ENCODE measurements at places on chromosomes 5 and 9.

DNA sequence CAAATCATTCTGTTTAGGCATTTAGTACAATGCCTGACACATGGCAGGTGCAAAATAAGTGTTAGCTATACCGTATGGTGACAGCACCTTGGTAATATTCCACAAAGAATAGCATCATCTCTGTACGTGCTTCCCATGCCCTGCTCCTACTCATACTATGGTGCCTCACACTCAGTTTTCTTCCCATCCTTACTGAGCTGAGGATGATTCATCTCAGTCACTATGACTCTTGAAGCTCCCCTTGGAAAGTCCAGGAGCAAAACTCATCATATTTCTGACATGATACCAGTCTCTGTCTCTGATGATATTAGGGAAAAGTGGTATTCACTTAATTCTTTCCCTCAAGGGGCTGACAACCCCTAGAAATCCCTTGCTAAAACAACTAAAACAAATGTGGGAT lies 423.3 kb downstream of the EFNA5 start:
- DNase-seq: no peak

DNA sequence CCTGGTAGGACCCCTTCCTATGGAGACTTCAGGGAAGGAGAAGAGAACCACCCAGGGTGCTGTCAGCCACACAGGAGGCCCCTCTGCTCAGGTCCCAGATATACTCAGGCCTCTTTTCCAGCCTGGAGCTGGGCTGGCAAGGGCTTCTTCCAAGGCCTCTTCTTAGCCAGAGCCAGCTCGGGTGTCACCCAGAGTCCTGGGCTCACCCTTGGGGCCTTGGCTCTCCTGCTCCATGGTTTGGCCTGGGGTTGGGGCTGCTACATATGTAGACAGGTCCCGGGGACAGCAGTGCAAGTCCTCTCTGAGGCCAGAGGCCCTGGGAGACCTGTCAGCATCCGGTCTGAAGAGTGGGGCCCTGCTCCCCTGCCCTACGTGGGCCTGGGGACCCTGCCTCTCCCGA lies 22.8 kb downstream of the PAEP start:
- no peak for DNase-seq

- no peak for DNase-seq
Measured at GRCh38 chr5:142795251-142795650, 25.1 kb downstream of the ARHGAP26 start.

- DNase-seq: no peak
Measured at GRCh38 chr5:130601-131131, 38.7 kb downstream of the PLEKHG4B start.

- no peak for DNase-seq
Measured at GRCh38 chr9:18629136-18629535, 155.2 kb downstream of the ADAMTSL1 start.

DNA sequence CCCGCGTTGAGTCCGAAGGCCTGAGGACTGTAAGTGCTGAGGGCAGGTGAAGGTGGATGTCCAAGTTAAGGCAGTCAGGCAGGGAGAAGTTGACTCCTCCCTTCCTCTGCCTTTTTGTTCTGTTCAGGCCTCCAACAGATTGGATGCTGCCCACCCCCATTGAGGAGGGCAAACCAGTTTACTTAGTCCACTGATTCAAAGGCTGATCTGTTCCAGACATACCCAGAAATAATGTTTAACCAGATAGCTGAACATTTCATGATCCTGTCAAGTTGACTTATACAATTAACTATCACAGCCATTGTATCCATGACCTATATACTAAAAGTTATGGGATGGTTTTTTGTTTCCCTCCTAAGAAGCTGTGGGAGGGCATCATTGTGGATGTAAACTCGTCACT lies 8.3 kb upstream of the TEX48 start:
- DNase-seq: no peak

DNA sequence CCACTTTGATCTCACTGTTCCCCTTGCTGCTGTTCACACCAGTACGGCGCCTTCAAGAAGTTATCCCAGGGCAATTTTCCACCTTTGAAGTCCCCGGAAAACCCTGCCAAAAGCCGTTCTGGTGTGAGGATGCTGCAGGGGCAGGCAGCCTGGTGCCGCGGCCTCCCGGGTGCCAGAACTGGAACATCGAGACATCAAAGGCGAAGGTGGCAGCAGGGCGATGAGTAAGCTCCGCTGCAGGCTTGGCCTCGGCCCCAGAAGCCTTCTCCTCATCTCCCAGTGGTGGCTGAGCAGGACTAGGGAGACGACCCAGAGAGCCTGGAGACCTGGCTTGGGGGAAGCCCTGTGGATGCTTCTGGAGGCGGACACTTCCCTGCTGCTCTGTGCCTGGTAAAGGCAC lies 115.3 kb upstream of the MSX2 start:
- no peak for DNase-seq

DNA sequence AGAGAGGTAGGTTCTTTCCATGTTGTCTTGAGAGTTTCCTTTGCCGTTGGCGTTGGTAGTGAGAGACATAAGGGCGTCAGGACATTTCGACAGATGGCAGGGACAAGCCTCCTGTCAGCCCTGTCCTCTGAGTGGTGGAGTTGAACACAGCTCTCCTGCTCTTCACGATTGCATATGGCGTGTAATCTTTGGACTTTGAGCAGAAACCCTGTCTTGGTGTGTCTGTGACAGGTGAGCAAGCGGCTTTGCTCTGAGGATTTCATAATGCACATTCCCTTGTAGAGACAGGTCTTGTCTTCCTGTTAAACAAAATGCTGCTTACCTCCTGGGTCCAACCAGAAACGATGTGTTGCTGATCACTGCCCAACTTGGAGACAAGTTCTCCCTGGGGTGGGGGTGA lies 146.5 kb downstream of the NXNL2 start:
- no peak for DNase-seq

DNA sequence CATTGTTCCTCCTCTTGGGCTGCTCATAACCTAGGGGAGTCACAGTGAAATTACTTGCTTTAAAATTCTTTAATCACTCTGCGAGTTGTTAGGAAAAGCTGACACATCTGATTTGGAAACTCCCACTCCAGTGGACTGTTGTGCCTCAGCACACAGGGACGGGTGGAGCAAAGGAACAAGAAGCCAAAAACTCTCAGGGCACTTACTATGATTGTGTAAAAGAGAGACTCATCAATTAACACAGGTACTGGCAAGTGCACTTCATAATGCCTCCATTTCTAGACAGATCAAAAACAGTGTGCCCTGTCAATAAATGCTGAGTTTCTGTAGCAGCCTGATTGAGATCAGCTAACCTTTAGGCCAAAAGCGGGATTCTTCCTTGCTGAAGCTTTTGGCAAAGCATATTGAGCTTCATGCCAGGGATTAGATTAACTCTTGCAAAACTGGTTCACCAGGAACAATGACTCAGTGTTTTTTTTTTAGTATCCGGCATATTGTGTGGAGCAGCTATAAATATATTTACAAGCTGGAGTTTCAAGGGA lies 55.9 kb downstream of the TMC1 start:
- no peak for DNase-seq

DNA sequence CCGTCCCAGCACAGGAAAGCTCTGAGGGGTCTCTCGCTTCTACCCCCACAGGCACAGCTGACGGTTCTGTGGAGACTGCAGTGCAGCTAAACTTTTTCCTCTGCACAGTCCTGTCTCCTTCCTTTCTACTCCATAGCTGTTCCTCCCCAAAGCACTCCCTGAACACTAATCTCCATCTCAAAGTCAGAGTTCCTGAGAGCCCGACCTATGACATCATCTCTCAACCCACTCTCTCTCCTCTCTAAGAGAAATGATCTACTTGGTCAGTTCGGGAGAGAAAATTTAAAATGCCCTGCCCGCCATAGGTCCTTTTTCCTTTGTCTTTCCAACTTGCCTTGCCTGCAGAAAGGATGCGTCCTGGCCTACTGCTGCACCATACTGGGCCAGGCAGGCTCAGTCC lies 90.6 kb downstream of the FANCC start:
- no peak for DNase-seq

GRCh38 chr5:107483231-107484024 lies 187.3 kb downstream of the EFNA5 start:
- DNase-seq: no peak

DNA sequence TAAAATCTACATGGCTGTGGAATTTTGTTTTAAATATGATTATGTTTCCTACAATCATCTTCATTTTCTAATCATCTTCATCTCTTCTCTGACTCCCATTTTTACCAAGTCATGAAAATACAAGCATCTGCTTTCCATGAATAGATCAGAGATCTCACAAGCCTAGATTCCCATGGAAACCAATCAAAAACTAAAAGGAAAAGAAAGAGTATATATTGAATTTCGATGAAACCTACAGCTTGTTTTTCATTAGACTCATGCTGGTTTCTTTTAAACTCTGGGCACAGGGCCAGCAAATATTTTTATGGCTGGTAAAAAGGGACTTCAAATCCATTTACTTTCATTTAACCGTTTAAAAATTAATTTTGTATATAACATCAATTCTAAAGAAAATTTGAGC lies 51.2 kb downstream of the INVS start:
- DNase-seq: no peak

GRCh38 chr5:80877592-80877991 lies 82.6 kb upstream of the RASGRF2 start:
- no peak for DNase-seq

DNA sequence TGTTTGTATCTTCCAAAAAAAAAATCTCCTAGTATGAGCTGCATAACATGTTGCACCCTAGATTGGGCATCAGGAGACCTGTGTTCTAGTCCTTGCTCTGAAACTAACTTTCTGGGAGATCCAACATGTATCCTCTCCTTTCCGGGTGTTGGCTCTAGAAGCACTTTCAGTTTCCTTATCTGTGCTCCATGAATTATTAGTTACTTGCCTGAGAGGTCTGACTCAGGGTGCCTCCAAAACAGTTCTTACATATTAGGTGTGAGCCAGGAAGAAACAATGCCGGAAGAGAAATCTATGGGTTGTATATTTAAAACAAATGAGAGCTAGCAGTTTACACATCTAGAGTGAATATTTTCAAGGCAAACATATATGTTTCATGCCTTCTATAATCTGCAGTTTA lies 36.7 kb upstream of the SLC36A2 start:
- DNase-seq: no peak

DNA sequence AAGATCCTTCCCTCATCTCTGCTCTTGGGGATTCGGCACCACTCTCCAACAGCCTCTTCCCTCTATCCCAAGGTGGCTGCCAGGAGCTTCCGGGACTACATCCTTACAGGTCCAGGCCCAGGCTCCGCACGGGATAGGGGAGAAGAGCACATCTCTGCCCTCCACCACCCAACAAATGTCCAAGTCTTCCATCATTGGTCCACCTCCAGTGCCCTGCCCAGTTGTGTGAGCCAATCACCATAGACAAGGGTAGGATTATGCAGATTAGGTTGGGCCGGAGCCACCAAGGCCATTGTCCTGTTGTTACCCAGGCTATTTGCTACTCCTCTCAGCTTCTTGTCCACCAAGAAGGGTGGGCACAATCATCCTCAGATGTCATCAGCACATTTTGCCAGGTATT lies 9.1 kb downstream of the UNC5A start:
- no peak for DNase-seq

- no peak for DNase-seq
Measured at GRCh38 chr5:96256795-96257470, 176.1 kb downstream of the PCSK1 start.

GRCh38 chr9:37408933-37409710 lies 13.4 kb upstream of the GRHPR start:
- peak; percentile 42 for DNase-seq

DNA sequence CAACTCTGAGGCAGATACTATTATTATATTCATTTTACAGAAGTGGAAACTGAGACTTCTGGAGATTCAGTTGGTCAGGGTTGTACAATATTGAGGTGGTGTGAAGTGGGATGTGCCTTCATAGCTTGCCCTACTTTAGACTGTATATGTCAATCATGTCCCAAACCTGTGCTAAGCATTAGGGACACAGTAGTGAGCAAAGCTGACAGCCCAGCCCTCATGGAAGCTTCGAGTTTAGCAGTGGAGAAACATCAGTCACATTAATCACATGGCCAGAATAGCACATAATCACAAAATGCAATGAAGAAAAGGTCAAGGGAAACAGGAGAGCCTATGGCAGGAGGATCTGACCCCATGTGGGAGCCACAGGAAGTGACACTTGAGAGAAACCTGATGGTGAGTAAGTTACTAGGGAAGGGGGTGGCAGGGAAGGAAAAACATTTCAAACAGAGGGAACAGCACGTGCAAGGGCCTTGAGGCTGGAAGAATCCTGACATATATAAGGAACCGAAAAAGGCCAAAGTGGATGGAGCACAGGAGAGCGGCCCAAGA lies 20.5 kb upstream of the RALGPS1 start:
- DNase-seq: no peak

GRCh38 chr9:107360098-107360497 lies 77.0 kb downstream of the RAD23B start:
- DNase-seq: no peak

- DNase-seq: no peak
Measured at GRCh38 chr5:33321026-33321425, 119.7 kb upstream of the TARS1 start.

DNA sequence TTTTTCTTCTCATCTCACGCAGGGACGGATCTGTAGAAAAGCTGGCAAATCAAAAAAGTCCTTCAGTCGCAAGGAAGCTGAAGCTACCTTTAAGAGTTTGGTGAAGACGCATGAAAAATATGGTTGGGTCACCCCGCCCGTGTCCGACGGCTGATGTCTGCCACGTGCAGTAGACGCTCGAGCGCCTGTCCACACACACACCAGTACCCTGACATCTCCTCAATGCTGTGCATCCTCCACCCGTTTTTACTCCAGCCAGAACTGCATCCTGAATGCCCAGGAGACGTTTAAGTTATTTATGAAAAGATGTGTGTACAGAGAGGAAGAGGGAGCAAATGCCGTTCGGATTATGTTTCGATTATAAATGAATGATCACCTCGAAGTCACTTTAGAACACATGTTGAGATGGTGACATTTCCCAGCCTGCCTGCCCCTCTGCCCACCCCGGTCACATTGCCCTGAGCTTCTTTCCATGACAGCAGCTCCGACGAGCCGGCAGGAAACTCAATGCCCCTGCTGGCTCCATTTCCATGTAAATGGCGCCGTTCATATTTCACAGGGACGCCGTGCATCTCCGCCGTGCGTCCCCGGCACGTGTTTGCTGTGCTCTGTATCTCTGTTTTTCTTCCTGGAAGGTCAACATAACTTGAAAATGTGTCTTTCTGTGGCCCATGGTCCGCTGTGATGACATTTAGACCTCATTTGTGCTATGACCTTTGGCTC lies 42.7 kb downstream of the UBE2QL1 start:
- no peak for DNase-seq

DNA sequence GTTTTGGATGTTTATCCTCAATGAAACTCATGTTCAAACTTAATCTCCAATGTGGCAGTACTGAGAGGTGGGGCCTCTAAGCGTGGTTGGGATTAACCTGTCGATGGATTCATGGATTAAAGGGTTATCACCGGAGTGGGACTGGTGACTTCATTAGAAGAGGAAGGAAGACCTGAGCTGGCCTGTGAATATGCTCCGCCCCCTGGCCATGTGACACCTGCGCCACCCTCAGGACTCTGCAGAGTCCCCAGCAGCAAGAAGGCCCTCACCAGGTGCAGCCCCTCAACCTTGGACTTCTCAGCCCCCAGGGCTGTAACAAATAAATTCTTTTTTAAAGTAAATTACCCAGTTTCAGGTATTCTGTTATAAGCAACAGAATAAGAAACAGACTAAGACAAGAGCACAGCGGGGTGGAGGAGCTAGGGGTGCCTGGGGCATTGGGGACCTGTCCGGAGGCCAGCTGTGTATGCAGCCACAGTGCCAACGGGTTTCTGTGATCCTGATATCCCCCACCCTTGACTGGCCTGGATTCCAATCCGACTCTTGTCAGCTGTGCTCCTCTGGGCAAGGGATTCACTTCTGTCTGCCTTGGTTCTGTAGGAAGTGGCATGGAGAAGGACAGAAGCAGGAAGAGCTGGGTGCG lies 3.2 kb upstream of the MAPK9 start:
- DNase-seq: no peak

GRCh38 chr5:166562246-166562645 lies 1729.2 kb upstream of the WWC1 start:
- no peak for DNase-seq
